ENCODE measurements at places on chromosomes 4 and X.

DNA sequence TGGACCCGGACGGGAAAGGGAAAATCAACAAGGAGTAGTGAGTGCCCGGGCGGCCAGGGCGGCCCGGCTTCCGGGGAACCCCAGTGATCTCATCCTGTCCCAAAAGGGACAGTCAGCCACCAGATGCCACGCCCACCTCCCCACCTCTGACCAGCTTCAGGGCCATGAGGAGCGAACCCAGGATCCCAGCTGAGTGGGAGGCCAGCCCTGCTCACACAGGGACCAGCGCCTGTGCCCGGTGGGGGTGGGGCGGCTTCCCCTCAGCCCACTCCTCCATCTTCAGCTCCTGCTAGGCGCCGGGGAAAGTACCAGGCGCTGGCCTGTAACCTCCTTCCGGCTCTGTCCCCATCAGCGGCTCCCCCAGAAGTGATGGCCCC, 6.2 kb downstream of the MYL5 start:
- no peak for DNase-seq

GRCh38 chr4:118756958-118757357, 71.8 kb downstream of the METTL14 start:
- no peak for DNase-seq

- DNase-seq = no peak
Observed at GRCh38 chr4:3304831-3305609, 12.2 kb downstream of the RGS12 start.

- DNase-seq = no peak
Observed at GRCh38 chr4:159504684-159505083, 401.8 kb downstream of the RAPGEF2 start.

- DNase-seq = no peak
Observed at GRCh38 chr4:165175879-165176278, 31.5 kb upstream of the KLHL2 start.

DNA sequence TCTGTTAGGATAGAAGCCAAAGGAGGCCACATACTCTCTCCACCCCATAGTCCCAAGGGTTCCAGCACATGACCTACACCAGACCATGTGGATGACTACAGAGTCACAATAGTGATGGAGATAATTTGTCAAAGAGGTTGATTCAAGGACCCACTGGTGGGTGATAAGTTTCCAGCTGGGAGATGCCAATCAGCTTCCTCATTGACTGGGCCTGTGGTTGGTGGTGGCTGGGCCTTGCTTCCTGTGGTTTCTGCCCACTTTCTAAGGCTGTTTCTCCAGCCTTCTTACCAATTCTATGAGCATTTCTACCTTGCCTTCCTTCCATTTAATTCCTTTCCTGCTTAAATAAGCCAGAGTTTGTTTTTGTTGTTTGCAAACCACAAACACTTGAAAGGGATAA, 95.5 kb upstream of the CPEB2 start:
- no peak for DNase-seq

DNA sequence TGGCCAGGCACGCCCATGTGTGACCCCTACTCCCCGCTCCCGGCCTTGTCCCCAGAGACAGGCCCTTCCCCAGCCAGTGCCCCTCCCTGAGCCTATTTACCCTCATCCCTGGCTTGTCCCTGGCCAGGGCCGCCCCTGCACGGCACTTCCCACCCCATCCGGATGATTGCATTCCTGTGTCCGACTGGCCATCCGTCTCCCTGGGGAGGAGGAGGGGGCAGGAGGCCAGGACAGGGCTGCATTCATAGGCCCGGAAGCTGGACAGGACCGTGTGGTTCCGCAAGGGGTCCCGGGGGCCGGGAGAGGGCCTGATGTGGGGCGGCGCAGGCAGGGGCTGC, 22.8 kb downstream of the CTBP1 start:
- DNase-seq = no peak

GRCh38 chrX:14915596-14915995, 42.4 kb downstream of the MOSPD2 start:
- no peak for DNase-seq

DNA sequence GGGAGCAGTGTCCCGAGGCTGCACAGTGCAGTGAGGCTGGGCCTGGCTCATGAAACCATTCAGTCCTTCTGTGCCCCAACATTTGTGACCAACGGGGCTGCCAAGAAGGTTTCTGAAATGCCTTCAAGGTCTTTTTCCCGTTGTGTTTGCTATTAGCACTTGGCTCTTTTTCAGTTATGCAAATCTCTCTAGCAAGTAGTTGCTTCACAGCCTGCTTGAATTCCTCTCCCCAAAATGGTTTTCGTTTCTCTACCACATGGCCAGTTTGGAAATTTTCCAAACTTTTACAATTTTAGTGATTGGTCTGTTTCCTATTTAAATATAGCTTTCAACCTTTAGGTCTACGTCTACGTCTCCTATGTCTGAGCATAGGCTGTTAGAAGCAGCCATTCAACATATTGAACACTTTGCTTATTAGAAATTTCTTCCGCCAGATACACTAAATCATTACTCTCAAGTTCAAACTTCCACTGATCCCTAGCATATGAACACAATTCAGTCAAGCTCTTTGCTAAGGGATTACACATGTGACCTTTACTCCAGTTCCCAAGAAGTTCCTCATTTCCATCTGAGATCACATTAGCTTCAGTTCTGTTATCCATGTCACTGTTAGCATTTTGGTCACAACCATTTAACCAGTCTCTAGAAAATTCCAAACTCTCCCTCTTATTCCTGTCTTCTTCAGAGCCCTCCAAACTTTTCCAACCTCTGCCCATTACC, 901.8 kb downstream of the GLUD2 start:
- no peak for DNase-seq
